ENCODE measurements at places on chromosomes 11 and 22.

DNA sequence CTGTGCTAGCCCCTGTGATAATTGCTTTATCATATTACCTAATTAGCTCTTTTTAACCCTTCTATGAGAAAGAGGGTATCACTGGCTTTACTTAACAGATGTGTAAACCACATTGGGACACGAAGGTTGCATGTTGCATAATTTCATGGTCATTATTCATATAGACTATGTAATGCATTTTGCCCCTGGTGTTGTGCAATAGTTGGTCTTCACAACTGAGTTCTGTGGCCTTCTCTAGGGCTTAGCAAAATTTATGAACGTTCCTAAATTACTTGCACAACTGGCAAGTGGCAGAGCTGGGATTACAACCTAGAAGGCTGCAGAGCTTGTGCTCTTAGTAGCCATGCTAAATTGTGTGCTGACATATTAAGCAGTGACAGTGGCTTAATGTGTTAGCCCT lies 34.6 kb upstream of the PDGFD start:
- no peak for DNase-seq

- DNase-seq: no peak
These were observed 15.2 kb downstream of the IGSF9B start for GRCh38 chr11:133941546-133941945.

DNA sequence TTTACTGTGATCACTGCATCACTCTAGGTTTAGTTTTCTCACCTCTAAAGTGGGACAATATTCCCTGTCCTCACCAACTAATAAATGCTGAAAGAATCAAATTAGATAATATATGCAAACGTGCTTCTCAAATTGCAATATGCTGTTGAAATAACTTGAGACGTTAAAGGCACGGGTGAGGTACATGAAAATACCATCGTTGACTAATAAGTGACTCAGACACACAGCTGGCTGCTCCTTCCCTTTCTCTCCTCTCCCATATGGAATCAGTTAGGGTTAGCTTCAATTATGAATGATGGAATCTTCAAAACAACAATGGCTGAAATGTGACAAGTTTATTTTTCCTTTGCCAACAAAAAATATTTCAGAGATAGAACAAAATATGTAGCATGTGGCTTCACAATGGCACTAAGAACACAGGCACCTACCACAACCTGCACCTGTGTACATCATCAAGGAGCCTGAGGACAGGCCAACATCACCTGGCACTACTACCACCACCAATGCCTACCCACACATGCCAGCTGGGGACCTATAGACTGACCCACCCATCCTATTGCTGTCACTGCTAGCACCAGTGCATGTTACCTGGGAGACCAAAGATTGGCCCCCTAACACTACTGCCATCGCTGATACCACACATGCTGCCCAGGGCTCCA lies 13.7 kb downstream of the GDPD4 start:
- DNase-seq: no peak

DNA sequence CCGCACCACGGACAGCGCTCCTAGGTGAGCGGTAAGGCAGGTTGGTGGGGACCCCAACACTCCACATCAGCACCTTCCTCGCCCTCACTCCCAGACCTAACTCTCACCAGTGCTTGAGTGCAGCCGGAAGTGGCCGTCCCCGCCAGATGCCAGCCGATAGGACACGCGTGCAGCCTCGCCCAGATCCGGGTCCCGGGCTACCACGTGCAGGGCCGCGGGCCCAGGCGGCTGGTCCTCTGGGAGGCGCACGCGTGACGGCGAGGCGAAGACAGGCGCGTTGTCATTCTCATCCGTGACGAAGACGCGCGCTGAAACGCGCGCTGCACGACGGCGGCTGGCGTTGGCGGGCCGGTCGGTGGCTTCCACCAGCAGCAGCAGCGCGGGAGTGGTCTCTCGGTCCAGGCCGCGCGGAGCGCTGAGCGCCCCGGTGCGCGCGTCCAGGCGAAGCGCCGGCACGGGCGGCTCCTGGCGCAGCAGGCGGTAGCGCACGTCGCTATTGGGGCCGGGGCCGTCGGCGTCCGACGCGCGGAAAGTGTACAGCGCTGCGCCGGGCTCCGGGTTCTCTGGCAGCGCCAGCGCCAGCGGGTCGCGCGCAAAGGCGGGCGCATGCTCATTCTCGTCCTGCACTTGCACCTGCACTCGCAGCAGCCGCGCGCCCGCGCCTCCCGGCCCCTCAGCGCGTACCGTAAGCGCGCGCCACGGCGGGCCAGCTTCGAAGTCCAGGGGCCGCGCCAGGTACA lies 10.8 kb upstream of the TPP1 start:
- DNase-seq: no peak

DNA sequence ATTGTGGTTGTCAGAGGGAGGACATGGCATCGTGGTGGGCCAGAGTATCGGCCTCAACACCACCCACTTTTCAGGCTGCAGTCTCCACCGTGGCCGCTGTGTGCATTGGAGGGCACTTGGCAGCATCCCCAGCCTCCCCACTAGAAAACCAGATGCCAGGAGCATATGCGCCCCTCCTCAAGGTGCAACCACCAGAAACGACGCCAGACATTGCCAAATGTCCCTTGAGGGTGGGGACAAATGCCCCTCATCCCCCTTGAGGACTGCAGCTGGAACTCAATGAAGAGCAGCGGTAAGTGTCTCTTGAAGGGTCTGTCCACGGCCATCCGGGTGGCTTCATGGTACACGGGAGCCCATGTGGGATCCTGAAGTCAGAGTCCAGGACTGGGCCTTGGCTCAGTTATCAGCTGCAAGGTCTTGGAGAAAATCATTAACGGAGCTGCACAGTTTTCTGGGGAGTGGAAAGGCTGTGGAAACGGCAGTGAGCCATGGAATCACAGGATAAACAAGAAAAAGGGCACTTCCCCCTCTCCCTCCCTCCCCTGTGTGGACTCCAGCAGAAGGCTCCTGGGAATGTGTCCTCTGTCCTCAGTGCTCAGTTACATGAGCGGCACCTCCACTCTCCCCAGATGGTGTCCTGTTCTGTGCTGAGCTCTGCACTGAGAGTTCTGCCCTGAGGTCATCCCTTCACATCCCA lies 324.4 kb upstream of the B3GAT1 start:
- DNase-seq: no peak

GRCh38 chr22:43001271-43002201 lies 13.4 kb downstream of the PACSIN2 start:
- no peak for DNase-seq

DNA sequence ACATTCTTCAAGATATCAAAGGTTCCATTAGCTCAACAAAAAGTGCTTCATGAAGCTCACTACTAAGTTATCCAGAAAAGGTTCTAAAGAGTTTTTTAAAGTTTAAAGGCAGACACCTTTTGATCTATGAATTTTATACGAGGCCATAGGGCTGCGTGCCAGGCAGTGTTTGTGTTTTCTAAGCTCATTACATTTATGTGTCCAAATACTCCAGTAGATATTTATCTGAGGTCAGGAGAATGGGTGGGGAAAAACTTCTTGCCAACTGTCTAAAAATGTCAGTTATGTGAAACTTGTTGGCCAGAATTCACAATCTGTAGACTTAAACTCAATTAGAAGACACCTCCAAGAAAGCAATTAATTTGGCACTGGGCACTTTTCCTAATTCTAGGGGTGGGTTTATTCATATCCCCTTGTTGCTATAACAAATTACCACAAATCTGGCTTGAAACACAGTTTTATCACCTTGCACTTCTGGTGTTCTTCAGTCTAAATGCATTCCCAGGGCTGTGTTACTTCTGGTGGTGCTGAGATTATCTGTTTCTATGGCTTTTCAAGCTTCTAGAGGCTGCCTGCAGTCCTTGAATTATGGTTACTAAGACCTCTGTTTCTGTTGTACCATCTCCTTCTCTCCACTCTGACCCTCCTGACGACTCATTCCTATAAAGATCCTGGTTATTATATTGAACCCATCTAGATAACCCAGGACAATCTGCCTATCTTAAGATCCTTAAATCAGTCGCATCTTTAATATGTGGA lies 1030.4 kb upstream of the CNTN5 start:
- no peak for DNase-seq

DNA sequence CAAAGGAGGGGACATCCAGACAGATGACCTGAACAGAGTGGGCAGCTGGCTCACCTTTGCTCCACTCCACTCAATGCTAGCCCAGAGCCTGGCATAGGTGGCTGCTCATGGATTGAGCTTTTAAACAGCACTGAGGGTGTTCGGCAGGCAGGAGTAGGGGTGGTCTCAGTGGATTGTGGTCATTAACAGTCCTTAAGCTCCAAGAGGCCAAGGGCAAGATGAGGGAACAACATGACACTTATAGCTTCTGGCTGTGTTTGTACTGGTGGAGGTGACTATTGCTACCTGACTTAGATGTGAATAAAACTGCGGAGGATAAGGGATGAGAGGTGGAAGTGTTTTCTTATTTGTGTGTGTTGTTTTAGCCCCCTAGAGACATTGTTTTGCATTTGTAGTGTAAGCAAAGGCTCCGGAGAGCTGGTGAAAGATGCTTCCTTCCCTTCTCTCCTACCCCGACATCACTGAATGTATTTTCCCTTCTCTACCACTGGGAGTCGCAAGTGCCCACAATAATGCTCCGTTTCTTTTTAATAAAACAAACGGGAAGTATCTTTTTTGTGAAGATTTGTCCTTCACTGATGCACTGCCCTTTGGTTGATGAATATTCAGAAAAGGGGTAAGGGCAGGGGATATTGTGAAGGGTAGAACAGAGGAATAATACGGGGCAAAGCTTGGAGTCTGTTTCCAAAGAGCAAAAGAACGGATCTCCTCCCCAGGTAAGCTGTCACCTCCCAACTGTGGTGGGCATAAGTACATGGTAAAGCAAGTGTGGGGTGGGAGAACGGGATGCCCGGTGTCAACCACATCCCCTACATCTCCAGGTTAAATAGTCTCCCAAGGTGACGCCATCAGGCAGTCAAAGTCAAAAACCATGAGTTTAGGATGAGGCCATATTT lies 27.5 kb upstream of the MTNR1B start:
- no peak for DNase-seq

GRCh38 chr22:37994982-37995381 lies 10.6 kb upstream of the SOX10 start:
- DNase-seq: no peak

GRCh38 chr11:106021181-106021966 lies 666 bp downstream of the MSANTD4 start:
- no peak for DNase-seq

DNA sequence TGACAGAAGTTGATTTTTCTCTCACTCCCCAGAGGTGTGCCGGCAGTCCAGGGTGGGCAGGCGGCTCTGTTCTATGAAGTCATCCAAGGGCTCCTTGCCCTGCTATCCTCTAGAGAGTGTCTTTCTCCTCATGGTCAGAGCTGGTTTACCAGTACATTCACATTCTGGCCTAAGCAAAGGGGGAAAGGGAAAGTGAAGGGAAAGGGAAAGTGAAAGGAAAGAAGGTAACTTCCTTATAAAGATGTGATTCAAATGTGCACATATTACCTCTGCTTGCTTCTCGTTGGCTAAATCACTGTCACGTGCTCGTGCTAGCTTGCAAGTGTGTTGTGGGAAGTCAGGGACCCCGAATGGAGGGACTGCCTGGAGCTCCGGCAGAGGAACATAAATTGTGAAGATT lies 2.9 kb upstream of the HTATIP2 start:
- no peak for DNase-seq

DNA sequence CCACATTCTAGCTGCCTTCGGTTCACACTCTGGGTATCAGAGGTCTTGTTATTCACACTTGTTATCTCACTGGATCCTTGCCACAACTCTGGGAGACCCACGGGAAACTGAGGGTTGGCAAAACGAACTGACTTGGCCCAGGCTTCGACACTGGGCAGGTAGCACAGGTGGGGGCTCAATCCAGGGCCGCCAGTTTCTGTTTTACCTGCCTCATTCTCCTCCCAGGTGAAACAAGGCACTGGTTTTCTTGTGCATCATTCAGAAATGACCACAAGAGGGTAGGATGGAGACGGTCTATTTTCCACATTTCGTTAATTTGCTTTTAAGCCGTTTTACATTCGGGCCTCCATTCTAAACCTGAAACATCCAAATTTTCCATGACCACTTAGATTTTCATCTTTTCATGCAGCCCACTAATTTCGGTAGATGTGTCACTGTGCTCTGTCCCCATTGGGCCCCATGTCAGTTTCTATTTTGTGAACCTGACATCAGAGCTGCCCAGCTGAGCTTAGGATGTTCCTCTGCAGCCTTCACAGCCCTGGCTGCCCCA lies 108.1 kb downstream of the KIAA1671 start:
- DNase-seq: no peak

- DNase-seq: no peak
These were observed 140.2 kb downstream of the DDX10 start for GRCh38 chr11:108805030-108805429.

All from stimulated activated CD8-positive, alpha-beta memory T cell treated with anti-CD3 and anti-CD28 coated beads, Interleukin-4, amount 100 ng/mL, for 1 hour (primary cell).